ENCODE measurements at places on chromosomes 3 and 15.
A peak's percentile ranks its signal among the peaks of the same experiment; 100 is the strongest.

DNA sequence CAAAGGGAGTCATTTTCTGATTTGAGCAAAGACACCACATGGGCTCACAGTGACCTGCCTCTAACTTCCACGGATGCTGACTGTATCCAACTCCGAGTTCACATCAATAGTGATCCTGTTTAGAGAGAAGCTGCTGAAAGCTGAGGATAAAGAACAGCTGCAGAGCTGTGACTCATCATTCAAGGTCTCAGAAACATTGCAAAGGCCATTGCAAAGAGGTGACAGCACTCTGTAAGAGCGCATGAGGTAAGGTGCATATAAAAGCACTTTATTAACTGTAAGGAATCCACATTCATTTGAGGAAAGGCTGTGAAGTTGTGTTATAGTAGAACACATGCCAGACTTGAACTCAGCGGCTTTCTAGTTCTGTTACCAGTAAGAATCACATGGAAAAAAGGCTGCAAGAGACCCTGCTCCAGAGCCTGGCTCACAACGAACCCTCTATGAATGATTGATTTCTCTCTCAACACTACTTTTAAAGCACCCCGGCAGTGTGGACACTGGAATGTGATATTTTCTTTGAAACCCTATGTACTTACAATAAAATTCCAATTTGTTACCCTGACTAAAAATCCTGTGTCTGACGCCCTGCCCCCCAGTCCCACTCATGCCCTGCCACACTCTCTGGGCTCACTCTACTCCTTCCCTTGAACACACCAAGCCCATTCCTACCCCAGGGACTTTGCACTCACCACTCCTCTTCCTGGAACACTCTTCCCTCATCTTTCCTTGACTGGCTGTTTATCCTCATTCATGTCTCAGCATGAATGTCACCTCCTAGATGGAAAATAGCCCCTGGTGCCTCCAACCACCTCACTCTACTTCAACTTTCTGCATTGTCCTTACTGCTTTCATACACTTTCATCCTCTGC is 111.2 kb downstream of the LSM3 start:
- DNase-seq, result no peak

DNA sequence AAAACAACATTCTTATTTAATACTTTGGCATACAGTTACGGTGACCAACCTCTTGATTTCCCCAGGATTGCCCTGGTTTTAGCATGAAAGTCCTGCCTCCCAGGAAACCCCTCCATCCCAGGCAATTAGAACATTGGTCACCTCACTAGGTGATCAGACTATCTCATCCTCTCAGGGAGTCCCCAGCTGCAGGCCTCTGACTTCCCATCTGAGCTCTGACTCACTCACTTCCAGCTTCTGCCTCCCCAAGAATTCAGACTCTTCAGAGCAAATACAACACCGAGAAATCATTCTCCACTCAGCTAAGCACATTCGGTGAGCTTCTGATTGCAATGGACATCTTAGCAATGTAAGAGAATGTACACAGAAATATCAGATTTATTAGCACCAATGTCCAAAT is 92.4 kb upstream of the HES1 start:
- DNase-seq, result no peak

DNA sequence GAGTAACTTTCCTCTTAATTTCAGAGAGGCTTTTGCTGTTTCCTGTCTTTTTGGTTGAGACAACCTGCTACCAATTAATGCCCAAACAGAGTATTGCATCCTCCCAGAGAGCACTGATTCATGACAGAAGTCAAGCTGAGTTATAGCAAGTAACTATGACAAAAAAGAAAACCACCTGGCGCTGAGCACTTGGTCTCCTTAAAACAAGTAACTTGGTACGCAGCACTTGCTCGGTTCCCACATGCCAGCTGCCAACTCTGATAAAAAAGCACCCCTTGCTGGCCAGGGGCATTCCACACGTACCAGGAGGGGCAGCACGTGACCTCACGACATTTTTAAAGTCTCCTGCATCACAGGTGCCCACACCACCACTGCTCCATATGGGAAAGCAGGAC is 13.5 kb upstream of the MYO5C start:
- no peak for DNase-seq

GRCh38 chr15:69039516-69040225 is 25.2 kb downstream of the NOX5 start:
- DNase-seq, result no peak

DNA sequence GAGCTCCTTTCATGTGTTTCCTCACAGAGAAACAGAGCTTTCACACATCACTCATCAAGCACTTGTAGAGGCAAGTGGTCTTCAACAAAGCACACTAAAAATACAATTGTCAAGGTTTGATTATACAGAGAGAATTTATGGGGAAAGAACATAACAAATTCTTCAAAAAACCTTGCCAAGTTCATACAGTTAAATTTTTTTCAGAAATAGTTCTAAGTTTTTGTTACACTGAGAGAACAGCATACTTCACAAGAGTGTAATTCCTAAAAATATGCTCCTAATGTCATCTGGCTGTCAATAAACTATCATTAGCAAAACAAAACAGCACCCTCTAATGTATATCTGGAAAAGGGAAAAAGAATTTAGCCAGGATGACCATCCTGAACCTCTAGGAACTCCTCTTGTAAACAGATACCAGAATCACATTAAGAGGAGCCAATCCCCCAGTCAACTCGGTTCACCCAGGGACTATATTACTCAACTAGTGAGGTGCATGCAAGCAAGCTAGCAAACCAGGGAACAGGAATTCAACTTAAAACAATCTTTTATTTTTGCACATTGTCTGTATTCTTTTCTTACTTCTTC is 63.3 kb downstream of the RAD18 start:
- DNase-seq, result no peak

DNA sequence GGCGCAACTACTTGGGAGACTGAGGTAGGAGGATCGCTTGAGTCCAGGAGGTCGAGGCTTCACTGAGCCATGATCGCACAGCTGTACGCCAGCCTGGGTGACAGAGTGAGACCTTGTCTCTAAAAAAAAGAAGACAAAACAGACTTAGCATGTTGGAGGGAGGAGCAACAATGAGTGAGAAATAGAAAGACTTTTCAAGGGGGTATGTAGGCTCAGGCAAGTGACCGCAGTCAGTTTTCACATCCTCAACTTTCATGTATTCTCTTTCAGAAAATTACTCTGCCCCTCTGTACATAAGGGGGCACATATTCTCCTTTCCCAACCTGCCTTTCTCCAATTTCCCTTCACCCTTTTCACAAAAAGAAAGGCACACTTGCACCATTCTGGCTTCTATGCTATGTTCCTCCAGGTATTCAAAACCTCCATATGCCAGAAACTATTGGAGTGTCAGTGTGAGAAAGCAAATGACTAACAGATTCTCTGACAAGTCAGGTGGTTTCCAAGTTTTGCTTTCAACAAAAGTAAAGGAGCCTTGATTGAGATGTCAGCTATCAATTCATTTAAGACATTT is 7.6 kb downstream of the NSUN3 start:
- no peak for DNase-seq

GRCh38 chr3:63896332-63897030 is 15.7 kb downstream of the SCAANT1 start:
- no peak for DNase-seq

- peak; percentile 91 for DNase-seq
These were observed 331 bp downstream of the RNU6-1 start for GRCh38 chr15:67839499-67839928.

DNA sequence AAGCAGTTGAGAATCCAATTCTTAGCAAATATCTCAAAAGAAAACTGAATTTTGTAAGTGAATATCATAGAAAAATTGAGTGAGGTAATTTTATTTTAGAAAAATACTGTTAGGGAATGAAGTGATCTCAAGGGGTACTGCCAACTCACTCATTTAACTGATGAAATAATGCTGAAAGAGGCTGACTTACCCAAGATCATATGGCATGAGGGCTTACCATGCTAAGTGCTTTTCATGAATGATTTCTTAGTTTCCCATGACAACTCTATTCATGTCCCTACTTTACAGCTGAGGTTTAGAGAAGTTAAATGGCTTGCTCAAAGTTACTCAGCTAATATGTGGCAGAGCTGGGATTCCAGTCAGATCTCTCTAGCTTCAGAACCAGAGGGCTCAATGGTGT is 30.6 kb downstream of the CCDC14 start:
- DNase-seq, result no peak

DNA sequence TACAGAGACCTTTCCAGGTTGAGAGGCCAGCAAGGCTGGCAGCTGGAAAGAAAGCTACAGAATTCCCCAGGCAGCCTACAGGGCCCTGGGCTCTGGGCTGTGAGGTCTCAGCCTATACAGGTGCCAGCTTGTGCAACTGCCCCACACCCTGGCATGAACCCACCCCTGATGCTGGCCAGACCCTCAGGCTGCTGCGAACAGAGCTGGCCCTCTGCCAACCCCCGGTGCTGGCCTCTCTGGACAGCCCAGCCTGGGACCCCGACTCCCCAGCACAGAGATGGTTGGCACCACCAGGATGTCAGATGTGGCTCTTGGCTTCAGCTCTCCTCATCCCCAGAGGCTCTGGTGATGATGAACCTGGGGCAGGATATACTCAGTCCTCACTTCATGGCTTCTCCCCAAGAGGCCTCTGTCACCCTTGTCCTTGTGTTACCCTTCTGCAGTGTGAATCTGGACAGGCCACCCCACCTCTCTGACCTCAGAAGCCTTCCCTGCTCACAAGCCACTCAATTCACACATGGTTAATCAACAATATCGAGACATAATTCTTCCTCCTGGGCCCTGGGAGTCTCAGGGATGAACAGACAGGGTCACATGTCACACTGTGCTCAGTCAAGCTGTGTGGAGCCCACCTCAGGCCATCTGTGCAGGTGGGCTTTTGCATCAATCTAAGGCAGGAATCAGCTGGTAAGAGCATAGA is 11.0 kb upstream of the BFSP2 start:
- DNase-seq, result no peak

- peak; percentile 98 for DNase-seq
These were observed 48.0 kb upstream of the C15orf39 start for GRCh38 chr15:75153565-75154276.
